Activated CD4-positive, alpha-beta T cell treated with anti-CD3 and anti-CD28 coated beads, Interleukin-2, amount 10 ng/mL, durations not matched to agents 7 days and 5 days (primary cell): ENCODE measurements at places on chromosomes 1 and 21. TPM values are rescaled to one million over a fixed set of nuclear protein-coding genes. Genes with fewer than 3 reads are reported as not detected.

AMPD1 gene
- total RNA-seq, result not detected

SLC25A34 gene
- 1.8 TPM for total RNA-seq

DNA sequence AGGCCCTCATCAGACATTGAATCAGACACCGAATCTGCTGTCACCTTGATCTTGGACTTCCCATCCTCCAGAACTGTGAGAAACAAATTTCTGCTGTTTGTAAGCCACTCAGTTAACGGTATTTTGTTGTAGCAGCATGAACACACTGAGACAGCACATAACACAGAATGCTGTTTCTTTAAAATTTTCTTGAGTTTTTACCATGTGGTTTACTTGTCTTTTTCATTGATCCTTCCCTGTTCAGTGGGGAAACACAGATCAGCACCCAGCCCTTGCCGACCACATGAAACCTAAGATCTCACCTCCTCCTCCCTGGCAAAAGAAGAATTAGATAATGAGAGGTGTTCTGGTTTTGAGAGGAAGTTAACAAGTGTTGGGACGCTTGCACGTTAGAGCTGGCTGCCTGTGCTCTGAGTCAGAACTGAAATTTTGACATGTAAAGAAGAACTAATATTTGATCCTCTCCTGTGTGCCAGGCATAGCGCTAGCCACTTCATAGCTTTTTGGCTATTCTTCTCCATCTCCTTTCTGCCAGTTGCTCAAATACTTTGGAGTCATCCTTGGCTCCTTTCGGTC lies 179.6 kb downstream of the DHRS3 start:
- peaks cover 84% of the 10 kb centered on the region for H3K4me1 ChIP-seq
- H3K36me3 ChIP-seq, result peaks cover 62% of the 10 kb centered on the region
- peak overlapping the region; percentile 26 for H3K4me3 ChIP-seq
- DNase-seq, result peak; percentile 72
- H3K27ac ChIP-seq, result peak overlapping the region; percentile 83

- H3K27me3 ChIP-seq, result no peaks in the 10 kb centered on the region
- no peaks in the 10 kb centered on the region for H3K36me3 ChIP-seq
- H3K4me3 ChIP-seq, result no peak overlapping the region
- no peak for DNase-seq
- no peaks in the 10 kb centered on the region for H3K4me1 ChIP-seq
Measured at GRCh38 chr1:217253985-217254384, 376.9 kb downstream of the GPATCH2 start.

DNA sequence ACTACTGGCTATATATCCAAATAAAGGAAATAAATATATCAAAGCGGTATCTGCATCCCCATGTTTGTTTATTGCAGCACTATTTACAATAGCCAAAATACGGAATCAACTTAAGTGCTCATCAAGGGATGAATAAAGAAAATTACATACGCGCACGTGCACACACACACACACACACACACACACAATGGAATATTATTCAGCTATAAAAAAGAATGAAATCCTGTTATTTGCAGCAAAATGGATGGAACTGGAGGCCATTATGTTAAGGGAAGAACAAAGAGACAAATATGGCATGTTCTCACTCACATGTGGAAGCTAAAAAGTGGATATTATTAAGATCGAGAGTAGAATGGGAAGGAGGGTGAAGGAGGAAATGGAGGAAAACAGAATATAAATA lies 20.2 kb downstream of the COPA start:
- no peak overlapping the region for H3K4me3 ChIP-seq
- DNase-seq, result no peak
- H3K36me3 ChIP-seq, result peaks cover 63% of the 10 kb centered on the region
- peaks cover 14% of the 10 kb centered on the region for H3K4me1 ChIP-seq
- no peak overlapping the region for H3K27ac ChIP-seq
- no peaks in the 10 kb centered on the region for H3K27me3 ChIP-seq

GRCh38 chr1:186799689-186800054 lies 29.1 kb upstream of the PLA2G4A start:
- no peaks in the 10 kb centered on the region for H3K36me3 ChIP-seq
- no peaks in the 10 kb centered on the region for H3K4me1 ChIP-seq
- no peak overlapping the region for H3K4me3 ChIP-seq
- DNase-seq, result no peak
- no peak overlapping the region for H3K27ac ChIP-seq

DNA sequence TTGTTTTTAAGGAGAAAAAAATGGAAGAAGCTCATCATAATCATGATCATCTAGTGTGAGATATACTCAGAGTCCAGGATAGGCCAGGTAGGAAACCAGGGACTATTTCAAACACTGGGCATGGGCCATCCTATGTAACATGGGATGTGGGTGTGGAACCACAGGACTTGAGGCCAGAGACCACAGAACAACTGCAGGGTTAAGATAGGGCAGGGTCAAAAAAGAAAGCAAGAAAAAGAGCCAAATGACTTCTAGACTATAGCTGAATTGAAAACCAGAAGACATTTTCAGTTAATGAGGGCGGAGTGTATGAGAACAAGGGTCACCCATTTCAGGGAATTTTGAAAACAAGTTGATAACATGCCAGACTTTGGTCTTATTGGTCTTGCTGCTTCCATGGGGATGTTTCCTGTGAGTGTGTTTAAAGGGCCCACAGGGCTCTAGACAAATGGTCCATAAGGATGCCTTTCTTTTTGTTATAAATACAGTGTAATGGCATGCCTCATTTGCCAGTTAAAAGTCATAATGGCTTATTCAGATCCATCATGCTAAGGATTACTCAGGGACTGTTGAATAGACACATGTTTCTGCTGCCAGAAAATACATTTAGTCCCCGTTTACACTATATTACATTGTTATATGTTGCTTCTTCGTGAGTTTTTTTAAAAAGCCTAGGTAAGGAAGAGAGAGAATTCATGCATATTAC lies 182.0 kb upstream of the C21orf91 start:
- H3K4me3 ChIP-seq, result no peak overlapping the region
- no peak for DNase-seq
- H3K27ac ChIP-seq, result no peak overlapping the region

DNA sequence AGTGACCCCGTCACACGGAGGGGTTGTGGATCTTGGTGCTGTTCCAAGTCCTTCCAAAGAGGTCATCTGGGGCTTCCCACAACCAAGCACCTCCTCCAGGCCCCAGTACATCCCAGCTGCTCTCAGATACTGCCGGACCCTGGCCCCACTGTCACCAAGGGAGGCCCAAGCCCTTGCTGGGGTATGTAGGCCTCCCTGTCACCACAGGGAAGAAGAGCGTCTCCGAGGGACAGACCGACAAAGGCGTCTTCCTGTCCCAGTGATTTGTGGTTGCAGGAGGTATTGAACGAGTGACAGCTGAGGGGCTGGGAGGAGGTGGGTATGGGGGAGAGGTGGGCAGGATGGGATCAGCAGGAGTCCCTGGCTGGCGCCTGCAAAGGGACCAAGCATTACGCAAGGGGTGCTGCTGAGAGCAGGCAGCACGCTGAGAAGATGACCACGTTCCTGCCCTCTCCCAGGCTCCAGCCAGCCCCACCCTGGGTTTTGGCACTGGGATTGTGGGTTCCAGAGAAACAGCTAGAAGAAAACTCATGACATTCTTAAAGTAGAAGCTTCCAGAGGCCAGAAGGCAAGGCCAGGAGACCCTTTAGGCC lies 29.7 kb downstream of the LRP8 start:
- no peaks in the 10 kb centered on the region for H3K36me3 ChIP-seq
- peak overlapping the region; percentile 62 for H3K27ac ChIP-seq
- DNase-seq, result no peak
- peaks cover 29% of the 10 kb centered on the region for H3K4me1 ChIP-seq
- no peak overlapping the region for H3K4me3 ChIP-seq

GRCh38 chr1:47781171-47781959 lies 215.8 kb downstream of the TRABD2B start:
- H3K4me3 ChIP-seq, result no peak overlapping the region
- H3K36me3 ChIP-seq, result no peaks in the 10 kb centered on the region
- no peaks in the 10 kb centered on the region for H3K27me3 ChIP-seq
- no peak overlapping the region for H3K27ac ChIP-seq
- no peaks in the 10 kb centered on the region for H3K4me1 ChIP-seq

DNA sequence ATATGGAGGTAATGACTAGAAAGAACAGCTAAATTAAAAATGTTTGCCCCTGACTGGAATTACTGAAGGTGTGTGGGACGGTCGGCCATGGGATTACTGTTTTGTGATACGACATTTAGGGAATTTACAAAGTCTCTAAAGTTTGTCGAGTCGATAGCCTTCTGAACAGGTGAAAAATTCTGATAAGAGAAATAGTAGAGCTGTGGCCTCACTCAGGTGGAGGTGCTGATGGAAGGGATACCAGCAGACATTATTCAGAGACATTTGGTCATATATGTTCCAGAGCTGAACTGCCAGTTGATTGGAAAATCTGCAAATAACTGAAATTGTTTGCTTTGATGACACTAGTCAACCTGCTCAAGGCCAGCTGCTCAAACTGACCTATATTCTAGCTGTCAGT lies 71.1 kb downstream of the ADCY10 start:
- peaks cover 8% of the 10 kb centered on the region for H3K27me3 ChIP-seq
- no peaks in the 10 kb centered on the region for H3K36me3 ChIP-seq
- H3K4me1 ChIP-seq, result no peaks in the 10 kb centered on the region

- H3K4me3 ChIP-seq, result no peak overlapping the region
- no peaks in the 10 kb centered on the region for H3K27me3 ChIP-seq
- peaks cover 34% of the 10 kb centered on the region for H3K4me1 ChIP-seq
- H3K36me3 ChIP-seq, result peaks cover 72% of the 10 kb centered on the region
- peak overlapping the region; percentile 69 for H3K27ac ChIP-seq
Measured at GRCh38 chr1:165686121-165686970, 12.0 kb downstream of the ALDH9A1 start.

DNA sequence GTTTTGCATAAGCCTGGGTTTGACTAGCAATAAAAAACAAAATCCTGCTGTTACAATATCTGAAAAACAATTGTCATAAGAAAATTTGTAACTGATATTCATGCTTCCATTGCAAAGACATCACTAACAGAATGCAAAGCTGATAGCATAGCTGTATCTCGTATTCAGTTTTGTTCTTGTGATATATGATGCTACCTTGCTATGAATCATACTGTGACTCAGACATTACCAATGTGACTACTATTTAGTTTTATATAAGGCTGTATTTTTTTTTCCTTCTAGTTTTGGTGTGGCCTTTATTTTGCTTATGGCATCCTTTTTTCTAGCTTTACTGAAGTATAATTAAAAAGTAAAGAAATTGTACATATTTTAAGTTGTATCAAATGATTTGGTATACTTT lies 1381.8 kb downstream of the MRPL39 start:
- no peak overlapping the region for H3K27ac ChIP-seq
- H3K4me1 ChIP-seq, result no peaks in the 10 kb centered on the region
- no peaks in the 10 kb centered on the region for H3K27me3 ChIP-seq
- no peak overlapping the region for H3K4me3 ChIP-seq

- no peak overlapping the region for H3K27ac ChIP-seq
- no peaks in the 10 kb centered on the region for H3K4me1 ChIP-seq
- no peak for DNase-seq
- H3K27me3 ChIP-seq, result peaks cover 33% of the 10 kb centered on the region
- H3K36me3 ChIP-seq, result no peaks in the 10 kb centered on the region
- H3K4me3 ChIP-seq, result no peak overlapping the region
Measured at GRCh38 chr1:171266930-171267329, 18.6 kb downstream of the FMO1 start.

GRCh38 chr1:66563094-66563800 lies 29.3 kb downstream of the SGIP1 start:
- H3K27me3 ChIP-seq, result peaks cover 18% of the 10 kb centered on the region
- no peak for DNase-seq
- no peak overlapping the region for H3K27ac ChIP-seq
- H3K36me3 ChIP-seq, result no peaks in the 10 kb centered on the region
- H3K4me1 ChIP-seq, result no peaks in the 10 kb centered on the region

- H3K4me3 ChIP-seq, result no peak overlapping the region
- H3K36me3 ChIP-seq, result peaks cover 13% of the 10 kb centered on the region
- no peaks in the 10 kb centered on the region for H3K27me3 ChIP-seq
- peaks cover 50% of the 10 kb centered on the region for H3K4me1 ChIP-seq
- DNase-seq, result no peak
Measured at GRCh38 chr1:230280906-230281413, 145.2 kb downstream of the PGBD5 start.

- no peak overlapping the region for H3K4me3 ChIP-seq
- no peak for DNase-seq
- no peaks in the 10 kb centered on the region for H3K4me1 ChIP-seq
Measured at GRCh38 chr1:183310753-183311479, 107.3 kb downstream of the NMNAT2 start.

GRCh38 chr21:42062236-42063022 lies 8.7 kb upstream of the UMODL1 start:
- H3K27me3 ChIP-seq, result no peaks in the 10 kb centered on the region
- peak overlapping the region; percentile 100 for H3K27ac ChIP-seq
- peak overlapping the region; percentile 85 for H3K4me3 ChIP-seq
- H3K4me1 ChIP-seq, result peaks cover 71% of the 10 kb centered on the region
- peaks cover 2% of the 10 kb centered on the region for H3K36me3 ChIP-seq

DNA sequence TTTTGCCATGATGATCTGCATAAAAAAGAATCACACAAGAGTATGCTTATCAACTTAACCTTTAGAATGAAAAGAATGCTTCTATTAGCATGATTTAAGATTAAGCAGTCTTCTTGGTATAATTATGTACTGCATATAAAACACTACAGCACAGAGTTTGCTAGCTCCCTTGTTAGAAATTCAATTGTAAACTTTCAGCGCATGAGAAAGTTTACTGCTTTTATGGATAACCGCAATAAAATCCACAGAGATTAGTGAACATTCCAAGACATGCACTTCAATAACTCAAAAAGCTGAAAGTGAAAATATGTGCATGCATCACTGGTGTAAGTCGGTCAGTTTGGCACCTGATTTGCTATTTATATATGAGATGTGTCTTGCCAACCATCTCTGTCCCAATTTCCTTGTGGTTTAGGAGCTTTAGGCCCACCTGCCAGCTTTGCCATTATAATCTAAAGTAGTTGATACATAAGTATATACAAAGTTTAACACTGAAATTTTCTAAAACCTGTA lies 16.9 kb downstream of the CCT8 start:
- peaks cover 42% of the 10 kb centered on the region for H3K36me3 ChIP-seq
- no peaks in the 10 kb centered on the region for H3K4me1 ChIP-seq
- no peak overlapping the region for H3K4me3 ChIP-seq

DNA sequence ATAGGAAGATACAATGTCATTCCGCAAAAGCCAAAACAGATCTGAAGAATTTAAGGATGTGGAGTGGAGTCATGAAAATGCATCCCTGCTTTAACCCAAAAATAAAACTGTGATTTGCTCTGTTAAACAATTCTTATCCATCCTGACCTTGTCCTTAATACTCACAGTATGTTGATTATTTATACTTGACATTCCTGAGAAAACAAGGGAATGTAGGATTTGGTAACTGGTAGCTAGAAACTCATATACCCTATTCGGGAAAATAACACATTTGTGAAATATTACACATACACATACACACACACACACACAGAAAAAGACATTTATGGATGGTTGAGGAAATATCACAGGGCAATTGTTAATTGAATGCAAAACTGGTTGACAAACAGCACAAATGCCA lies 80.2 kb downstream of the FMN2 start:
- no peaks in the 10 kb centered on the region for H3K4me1 ChIP-seq
- H3K27me3 ChIP-seq, result no peaks in the 10 kb centered on the region
- no peak overlapping the region for H3K4me3 ChIP-seq
- DNase-seq, result no peak
- H3K36me3 ChIP-seq, result no peaks in the 10 kb centered on the region
- no peak overlapping the region for H3K27ac ChIP-seq
